ENCODE measurements at places on chromosomes 6 and 20.
A peak's percentile ranks its signal among the peaks of the same experiment; 100 is the strongest.

- DNase-seq, result peak; percentile 80
Measured at GRCh38 chr6:127266892-127267645, 405 bp downstream of the RNF146 start.

DNA sequence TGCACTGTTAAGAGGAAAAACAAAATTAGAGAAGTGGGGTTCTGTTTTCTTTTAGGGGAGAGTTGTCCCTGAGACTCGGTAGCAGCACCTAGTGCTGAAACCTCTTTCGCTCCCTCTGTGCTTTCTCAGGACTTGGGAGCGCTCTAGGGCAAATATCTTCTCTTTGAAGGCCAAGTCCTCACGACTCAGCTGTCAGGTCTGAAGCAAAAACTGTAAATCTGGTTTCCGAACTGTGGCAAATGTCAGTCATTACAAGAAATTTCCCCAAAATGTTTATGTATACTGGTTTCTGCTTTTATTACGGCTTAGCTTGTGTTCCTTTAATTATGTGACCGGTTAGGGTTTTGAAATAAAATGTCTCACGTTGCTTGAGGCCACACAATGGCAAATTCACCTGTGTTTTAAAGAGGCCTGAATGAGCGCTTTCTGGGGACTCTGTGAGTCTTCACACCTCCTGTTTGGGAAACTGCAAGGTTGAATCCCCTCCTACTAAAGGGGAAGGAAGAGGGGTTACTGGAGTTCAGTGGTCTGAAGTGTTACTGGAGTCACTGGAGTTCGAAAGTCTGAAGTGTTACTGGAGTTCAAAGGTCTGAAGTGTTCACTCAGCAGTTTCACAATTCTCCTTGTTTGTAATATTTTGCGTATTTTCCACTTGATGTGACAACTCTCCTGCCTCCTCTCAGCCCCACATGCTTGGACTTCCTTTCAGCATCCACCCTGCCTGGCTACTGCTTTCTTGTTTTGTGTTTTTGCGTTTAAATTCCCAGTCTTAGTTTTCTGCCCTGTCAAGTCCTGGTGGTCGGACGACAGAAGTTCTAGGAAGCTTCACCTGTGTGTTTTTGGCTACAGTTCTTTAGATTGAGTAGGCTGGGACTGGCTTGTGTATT is 1.6 kb downstream of the SMPDL3A start:
- DNase-seq, result peak; percentile 69

DNA sequence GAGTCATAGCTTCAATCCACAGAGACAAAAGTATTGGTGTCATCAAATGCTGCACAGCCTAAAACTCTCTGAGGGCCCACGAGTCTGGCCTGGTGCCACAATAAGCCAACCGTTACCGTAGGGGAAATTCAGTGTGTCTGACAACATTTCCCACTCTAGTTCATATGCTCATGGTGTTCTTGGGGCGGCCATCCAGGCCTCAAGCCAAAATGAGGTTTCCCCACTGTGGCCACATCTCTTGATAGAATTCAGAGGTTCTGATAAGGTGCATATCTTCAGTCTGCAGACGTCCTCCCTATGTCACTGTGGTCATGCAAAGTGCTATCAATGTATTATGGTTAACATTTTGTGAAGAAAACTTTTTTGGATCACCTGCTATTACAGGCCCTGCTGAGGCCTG is 627.7 kb downstream of the QKI start:
- DNase-seq, result no peak

DNA sequence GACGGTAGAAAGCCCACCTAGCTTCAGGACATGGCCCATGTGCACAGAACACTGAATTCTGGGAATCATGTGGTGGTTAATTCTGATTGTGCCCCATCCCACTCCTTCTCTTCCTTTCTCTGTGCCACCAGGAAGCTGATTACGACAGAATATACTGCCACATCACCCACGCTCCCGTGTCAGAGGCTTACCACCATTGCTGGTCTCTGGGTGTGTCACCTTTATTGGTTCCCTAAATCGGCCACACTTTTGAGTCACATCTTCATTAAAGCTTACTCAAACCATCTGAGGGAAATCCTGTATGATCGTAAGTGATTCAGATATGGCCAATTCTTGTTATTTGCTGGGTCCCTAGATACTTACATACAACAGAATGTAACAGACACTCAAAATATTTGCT is 3.1 kb downstream of the TRMT6 start:
- no peak for DNase-seq

DNA sequence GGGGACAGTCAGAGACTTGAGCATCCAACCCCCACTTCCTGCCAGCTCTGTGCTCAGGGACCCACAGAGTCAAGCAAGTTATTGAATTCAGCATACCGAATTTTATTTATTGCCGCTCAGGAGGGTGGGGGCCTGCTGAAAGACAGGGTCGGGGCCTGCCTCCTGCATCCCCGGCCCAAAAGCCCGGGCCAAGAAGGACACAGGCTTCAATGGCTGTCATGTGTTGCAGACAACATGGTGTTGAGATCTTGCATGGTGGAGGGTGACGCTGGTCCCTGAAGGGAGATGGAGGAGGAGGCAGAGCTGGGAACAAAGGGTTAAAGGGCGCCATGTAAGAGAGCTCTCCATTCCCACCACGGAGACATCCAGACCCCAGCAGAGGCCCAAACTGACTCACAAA is 698 bp downstream of the SFTA2 start:
- no peak for DNase-seq

DNA sequence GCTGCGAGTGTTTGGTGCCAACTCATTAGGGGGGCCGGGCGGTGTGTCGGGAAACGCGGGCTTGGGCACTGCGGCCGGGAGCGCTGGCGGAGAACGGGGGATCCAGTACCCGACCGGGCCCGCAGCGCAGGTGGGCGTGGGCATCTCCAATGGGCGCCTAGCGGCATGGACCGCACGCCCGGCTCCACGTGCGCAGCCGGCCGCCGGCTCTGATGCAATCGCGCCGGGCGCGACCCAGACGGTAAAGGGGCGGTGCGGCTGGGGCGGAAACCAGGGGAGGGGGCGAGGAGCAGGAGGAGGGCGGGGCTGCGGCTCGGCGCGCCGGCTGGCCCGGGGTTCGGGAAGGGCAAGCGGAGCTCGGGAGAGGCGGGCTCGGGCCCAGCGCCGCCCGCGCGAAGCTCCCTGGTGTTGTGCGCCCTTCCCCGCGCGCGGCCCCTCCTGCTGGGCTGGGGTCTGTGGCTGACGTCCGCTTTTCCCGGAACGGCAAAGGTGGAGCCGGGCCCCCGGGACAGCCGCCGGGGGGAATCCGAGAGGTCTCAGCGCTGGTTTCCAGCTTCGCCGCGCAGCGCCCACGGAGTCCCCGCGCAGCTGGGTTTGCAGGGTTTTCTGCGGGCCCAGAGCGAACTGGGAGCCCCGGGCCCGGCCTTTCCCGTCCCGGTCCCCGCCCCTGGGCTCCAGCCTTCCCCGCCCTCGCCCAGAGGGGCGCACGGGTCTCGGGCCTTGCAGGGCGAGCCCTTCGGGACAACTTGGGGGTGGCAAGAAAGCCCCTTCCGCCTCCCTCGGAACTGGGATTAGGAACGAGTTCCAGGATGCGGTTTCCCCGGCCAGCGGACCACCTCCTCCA is 867 bp downstream of the MTHFD1L start:
- DNase-seq, result peak; percentile 92

GRCh38 chr20:1503564-1504227 is 12.5 kb upstream of the SIRPB2 start:
- peak; percentile 69 for DNase-seq

DNA sequence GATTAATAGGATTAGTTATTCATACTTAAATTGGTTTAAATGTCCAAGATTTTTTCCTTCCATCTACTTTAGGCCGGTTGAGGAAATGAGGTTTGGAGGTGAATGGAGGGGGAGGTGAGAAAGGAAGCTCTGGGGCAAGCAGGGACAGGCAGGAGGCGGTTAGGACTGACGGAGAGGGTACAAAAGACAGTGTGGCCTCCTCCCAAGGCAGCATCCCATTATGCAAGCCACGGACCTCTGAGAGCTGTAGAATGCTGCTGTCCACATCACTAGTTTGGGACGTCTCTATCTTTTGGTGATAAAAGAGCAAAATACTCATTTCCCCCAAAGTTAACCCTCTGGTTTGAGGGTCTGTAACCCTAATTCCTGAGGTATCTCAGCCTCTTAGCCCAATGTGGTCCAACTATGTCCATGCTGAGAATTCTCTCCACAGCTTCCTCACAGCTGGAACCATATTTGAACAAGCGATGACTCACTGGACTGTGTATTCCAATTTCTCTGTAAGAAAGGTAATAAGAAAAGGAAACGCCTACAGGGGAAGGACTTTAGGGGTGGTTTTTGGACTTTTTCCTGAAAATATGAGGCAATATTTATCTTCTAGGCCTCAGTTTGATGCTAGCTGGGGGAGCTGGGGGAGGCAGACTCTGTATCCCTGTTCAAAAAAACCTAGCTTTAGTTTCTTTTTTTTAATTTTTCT is 172.2 kb downstream of the TFAP2B start:
- DNase-seq, result no peak

GRCh38 chr6:132084811-132085509 is 133.8 kb upstream of the CCN2 start:
- peak; percentile 77 for DNase-seq

DNA sequence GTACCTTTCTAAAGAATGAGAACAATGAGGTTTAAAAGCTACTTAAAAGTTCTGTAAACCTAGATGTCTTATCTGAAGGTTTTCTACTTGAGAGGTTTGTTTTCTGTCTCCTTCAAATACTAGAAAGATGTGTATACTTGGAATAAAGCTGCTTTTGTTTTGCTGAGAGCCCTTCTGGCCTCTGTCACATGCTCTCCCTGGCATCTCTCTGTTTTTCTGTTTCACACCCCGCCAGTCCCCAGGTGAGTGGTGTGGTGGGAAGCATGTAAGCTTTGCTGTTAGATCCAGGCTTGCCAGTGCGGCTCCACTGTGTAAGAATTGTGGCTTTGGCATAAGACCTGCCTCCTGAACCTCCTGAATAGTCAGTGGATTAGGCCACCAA is 56.8 kb downstream of the SNX9 start:
- DNase-seq, result no peak

DNA sequence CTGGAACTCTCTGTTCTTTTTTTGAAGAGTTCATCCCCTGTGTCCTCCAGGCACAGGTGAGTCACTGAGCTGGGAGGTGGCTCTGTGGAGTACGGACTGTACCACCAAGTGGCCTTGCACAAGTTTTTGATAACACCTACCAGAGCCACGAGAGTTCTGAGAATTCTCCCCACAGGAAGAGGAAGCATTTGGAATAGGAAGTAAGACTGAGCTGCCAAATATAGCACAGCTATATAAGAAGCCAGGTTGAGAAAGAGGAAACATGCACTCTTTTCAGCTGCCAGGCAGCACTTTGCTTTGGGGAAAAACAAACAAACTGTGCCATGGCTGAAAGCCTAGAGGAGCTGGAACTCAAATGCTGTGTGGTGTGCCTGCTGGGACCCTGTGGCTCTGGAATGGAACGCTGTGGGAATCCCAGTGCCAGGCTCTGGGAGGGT is 70.8 kb upstream of the RIPOR2 start:
- DNase-seq, result peak; percentile 67

DNA sequence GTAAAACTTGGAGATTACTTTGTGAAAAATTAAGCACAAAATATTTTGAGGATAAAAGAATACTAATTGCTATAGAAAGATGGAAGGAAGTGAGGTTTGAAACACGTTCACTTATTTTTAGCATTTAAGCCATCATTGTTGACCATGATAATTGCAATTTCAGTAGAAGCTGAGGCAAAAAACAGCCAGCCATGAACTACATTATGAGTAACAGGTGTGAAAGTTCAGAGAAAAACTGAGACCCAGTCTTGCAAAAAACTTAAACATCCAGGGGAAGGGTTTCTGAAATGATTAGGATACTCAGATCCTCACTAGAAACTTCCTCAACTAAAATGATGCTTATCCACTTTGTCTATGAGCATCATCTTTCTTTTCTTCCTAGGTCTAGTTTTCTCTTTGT is 619.4 kb downstream of the PHF3 start:
- no peak for DNase-seq

DNA sequence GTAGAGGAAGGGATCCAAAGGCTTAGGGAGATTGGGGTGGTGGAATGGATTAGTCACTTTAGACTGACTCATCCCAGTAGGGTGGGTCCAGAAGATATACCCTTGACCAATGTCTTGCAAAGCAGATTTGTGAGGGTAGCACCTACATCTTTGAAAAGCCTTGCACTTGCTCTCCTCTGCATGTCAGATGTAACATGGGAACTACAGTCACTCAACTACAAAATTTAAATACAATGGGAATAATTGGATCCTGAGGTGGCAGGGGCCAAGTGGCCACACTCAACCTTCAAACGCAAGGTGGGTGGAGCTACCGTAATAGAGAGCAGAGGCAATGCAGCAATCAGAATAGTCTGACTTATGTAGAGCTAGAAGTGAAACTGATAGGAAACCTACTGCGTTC is 71.2 kb downstream of the ME1 start:
- no peak for DNase-seq

DNA sequence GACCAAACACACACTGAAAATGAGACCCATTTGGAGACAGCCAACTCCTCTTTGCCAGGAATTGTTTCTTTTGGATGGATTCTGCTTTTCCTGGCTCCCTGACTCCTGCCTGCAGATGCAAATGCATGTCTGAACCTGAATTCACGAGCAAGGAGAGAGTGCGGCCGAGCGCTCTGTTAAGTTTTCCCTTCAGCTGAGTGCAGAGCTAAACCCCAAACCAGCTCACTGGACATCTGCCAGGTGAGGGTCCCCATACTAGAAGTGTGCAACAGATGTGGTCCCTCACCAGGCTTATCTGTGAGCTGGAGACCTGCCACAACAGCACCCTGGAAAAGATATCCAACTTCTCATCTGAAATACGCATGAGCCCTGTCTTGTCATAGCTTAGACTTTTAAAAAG is 59.0 kb downstream of the CD164 start:
- no peak for DNase-seq

DNA sequence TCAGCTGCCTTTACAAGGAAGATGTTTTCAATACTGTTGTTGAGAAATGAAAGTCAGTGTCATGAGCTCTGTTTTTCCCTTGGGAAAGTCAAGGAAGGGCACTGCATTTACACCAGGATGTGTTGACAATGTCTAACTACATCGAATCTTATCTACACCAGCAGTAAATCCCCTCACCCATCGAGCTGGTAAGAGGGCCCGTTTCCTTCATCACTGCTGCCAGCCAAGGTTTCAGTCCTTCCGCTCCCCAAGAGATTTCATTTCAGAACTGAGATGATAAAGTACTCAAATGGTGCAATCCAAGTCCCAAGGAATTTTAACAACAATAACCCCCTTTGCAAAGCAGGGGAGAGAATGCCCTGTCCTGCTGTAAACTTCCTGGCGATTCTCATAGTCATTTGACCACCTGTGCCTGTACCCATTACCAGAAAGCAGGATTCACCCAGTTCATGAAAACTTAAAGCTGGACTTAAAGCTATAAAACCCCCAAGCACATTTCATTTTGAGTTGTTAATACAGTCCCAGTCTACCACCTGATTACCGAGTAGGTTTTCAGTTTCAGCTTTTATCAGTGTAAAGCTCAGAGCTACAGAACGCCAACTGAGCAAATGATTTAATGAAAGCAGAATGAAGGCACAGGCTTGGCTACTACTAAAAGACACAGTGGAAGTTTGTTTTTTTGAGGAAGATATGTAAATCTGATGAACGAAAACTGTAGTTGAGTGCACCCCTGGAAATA is 122.5 kb upstream of the TAB2 start:
- DNase-seq, result no peak

GRCh38 chr20:37669773-37670236 is 24.0 kb upstream of the CTNNBL1 start:
- no peak for DNase-seq
